ENCODE measurements at places on chromosomes 2 and 18. TPM values are rescaled to one million over a fixed set of nuclear protein-coding genes. Genes with fewer than 3 reads are reported as not detected.

DRC1 gene
- not detected for total RNA-seq

FEV gene
- total RNA-seq, result not detected

EIF2AK3 gene
- total RNA-seq, result 34.1 TPM

RGPD3 gene
- not detected for total RNA-seq

FANCL gene
- total RNA-seq, result 28.0 TPM

ALPP gene
- total RNA-seq, result not detected

LINC00305 gene
- total RNA-seq, result not detected

NCKAP5 gene
- not detected for total RNA-seq

G6PC2 gene
- total RNA-seq, result not detected

FOXD4L1 gene
- total RNA-seq, result 0.17 TPM

KIF5C gene
- 2.6 TPM for total RNA-seq

SPEG gene
- total RNA-seq, result 0.86 TPM

OR6B2 gene
- not detected for total RNA-seq

REG1B gene
- total RNA-seq, result not detected

NLRC4 gene
- total RNA-seq, result not detected

PIAS2 gene
- total RNA-seq, result 19.2 TPM

KLHL29 gene
- total RNA-seq, result 0.11 TPM

SYT4 gene
- total RNA-seq, result not detected

KCNIP3 gene
- total RNA-seq, result not detected

IMPA2 gene
- 8.6 TPM for total RNA-seq

SKA1 gene
- 38.0 TPM for total RNA-seq

MALL gene
- not detected for total RNA-seq

ST8SIA3 gene
- not detected for total RNA-seq

UGT1A4 gene
- total RNA-seq, result not detected

PLGLB2 gene
- 2.5 TPM for total RNA-seq

CENPA gene
- total RNA-seq, result 18.5 TPM

RFTN2 gene
- not detected for total RNA-seq

FAP gene
- not detected for total RNA-seq

TRABD2A gene
- 18.3 TPM for total RNA-seq

CDH19 gene
- not detected for total RNA-seq

ALKAL2 gene
- 1.1 TPM for total RNA-seq

SLC14A1 gene
- 2.3 TPM for total RNA-seq

ARHGEF33 gene
- not detected for total RNA-seq

TMEM182 gene
- 3.6 TPM for total RNA-seq

GRB14 gene
- not detected for total RNA-seq

POTEJ gene
- not detected for total RNA-seq

SLC30A3 gene
- total RNA-seq, result not detected

SNORC gene
- total RNA-seq, result 1.5 TPM

MYL12A gene
- 658 TPM for total RNA-seq

AKAIN1 gene
- total RNA-seq, result not detected

BCL11A gene
- total RNA-seq, result 0.81 TPM

DYSF gene
- 23.0 TPM for total RNA-seq

CFC1 gene
- total RNA-seq, result not detected

OTX1 gene
- total RNA-seq, result not detected

FBXO41 gene
- 10.0 TPM for total RNA-seq

ZNF638 gene
- total RNA-seq, result 135 TPM

FTCDNL1 gene
- 0.48 TPM for total RNA-seq

RTKN gene
- 11.6 TPM for total RNA-seq

CNRIP1 gene
- total RNA-seq, result not detected

L3MBTL4 gene
- total RNA-seq, result 4.1 TPM

SERPINB13 gene
- total RNA-seq, result not detected

Data from natural killer cell treated with Interleukin-12 subunit alpha and Interleukin-12 subunit beta and Interleukin-15 and Interleukin-18, amount 100 ng/mL, for 72 hours (primary cell).